Adipocyte (in vitro differentiated cells): ENCODE measurements at places on chromosomes 7 and 10.
A peak's percentile ranks its signal among the peaks of the same experiment; 100 is the strongest.

DNA sequence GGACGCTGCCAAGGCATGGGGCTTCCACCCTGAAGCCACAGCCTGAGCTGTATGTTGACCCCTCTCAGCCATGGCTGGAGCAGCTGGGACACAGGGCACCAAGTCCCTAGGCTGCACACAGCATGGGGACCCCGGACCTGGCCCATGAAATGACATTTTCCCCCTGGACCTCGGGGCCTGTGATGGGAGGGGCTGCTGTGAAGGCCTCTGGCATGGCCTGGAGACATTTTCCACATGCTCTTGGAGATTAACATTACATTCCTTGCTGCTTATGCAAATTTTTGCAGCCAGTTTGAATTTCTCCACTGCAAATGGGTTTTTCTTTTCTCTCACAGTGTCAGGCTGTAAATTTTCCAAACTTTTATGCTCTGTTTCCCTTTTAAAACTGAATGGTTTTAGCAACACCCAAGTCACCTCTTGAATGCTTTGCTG, 463.6 kb downstream of the ZWINT start:
- DNase-seq, result no peak

DNA sequence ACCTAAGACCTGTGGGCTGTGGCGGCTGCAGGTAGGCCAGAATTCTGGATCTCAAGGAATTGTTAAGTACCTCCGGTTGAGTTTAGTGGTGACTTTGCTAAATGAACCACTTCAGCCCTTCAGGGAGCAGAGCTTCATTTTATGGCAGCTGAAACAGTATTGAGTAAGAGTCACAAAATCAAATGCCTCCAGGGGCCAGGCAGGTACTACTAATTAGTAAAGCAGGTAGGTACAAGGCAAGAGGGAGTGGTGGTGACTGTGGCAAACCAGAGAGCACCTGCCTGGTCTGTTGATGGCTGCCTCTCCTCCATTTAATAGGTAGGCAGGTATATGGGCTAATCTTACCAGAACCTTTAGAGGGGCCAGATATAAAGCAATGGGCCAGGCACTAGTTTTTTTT, 118.8 kb downstream of the EMX2 start:
- DNase-seq, result no peak

GRCh38 chr10:98664329-98665042, 217.8 kb upstream of the HPS1 start:
- DNase-seq, result peak; percentile 42

DNA sequence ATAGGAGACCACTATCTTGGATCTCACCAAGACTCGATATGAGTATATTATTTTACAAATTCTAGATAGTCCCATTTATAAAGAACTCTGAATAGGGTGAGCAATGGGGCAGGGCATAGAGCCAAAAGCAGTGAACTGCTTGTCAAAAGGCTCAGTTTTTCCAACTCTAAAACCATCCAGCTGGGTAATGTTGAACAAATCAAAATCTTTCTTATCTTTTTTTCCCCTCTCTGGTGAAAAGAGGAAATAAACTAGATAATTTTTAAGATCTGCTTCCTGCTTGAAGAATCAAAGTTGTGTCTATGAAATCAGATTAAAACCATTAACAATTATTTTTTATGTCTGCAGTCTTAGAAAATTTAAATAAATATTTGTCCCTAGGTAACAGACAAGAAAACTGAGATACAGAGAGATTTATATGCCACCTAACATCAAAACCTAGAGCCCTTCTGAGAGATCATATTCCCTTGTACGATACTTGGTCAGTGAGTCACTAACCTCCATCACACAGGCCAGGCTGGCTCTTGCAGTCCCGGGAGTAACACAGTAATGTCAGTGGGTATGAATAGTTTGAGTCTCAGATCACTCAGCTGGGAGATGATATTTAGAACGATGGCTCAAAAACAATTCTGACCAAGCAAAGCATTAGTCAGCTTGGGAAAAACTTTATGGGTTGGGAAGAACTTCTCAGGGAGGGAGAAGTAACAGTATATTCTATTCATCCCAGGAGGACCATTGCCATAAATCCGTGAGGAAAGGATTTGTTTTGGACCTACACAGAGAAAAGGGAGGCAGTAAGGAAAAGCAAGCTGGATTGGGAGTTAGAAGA, 178.8 kb downstream of the REEP3 start:
- DNase-seq, result peak; percentile 96

GRCh38 chr10:11879387-11880094, 56.4 kb downstream of the PROSER2 start:
- no peak for DNase-seq

- DNase-seq, result no peak
These were observed 137.5 kb upstream of the RHEB start for GRCh38 chr7:151657173-151657572.

DNA sequence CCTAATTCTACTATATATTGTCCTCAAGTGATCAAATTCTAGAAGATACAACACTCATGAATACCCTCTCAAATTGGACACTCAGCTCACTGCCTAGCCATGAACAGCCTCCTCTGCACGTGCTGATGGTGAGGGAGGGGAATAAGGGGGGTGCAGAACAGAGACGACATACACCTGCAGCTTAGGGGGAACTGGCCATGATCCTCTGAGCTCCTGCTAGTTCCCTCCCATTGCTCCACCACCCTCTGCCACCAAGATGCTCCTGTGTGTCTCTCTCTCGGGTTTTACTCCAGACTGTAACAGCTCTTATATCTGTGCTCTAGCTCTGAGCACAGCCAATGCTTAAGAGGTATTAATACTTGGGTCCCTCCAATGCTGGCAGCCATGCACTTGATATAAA, 70.7 kb downstream of the VOPP1 start:
- DNase-seq, result no peak

- no peak for DNase-seq
These were observed 119.0 kb upstream of the FAM133B start for GRCh38 chr7:92709150-92709549.

DNA sequence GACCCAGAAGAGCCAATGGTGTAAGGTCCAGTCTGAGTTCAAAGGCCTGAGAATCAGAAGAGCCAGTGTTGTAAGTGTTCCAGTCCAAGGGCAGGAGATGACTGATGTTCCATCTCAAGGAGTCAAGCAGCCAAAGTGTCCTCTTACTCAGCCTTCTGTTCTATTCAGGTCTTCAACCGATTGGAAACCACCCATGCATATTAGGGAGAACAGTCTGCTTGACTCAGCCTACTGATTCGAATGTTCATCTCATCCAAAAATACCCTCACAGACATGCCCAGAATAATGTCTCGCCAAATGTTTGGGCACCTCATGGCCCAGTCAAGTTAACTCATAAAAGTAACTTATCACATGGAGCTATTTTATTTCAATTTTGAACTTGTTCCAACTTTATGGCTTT, 2.9 kb upstream of the WDFY4 start:
- no peak for DNase-seq

DNA sequence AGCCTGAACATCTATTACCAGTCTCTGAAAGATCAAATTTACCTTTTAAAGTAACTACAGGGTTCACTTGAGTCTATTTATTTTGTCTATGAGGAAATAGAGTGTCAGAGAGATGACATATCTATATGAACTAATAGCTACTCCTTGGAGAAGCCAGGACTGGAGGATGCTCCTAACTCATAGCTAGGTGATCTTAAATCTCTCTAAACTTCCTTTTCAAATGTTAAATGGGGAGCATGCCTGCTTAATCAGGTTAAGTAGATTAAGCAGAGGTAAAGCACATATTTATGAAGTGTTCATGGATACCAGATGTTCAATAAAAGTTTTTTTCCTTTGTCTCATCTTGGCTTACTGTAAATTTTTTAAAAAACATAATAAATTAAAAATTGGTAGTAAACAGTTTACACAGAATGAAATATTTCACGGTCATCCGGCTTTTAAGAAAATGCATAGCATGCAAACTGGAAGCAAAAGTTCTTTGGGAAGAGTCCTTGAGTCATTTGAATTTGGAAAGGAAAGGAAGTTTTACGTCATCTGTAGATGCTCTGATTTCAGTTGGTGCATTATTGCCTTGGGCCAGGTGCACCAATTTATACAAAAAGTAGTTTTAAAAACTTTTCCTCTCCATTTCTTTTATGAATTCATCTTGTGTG, 155.1 kb downstream of the BICC1 start:
- peak; percentile 23 for DNase-seq

DNA sequence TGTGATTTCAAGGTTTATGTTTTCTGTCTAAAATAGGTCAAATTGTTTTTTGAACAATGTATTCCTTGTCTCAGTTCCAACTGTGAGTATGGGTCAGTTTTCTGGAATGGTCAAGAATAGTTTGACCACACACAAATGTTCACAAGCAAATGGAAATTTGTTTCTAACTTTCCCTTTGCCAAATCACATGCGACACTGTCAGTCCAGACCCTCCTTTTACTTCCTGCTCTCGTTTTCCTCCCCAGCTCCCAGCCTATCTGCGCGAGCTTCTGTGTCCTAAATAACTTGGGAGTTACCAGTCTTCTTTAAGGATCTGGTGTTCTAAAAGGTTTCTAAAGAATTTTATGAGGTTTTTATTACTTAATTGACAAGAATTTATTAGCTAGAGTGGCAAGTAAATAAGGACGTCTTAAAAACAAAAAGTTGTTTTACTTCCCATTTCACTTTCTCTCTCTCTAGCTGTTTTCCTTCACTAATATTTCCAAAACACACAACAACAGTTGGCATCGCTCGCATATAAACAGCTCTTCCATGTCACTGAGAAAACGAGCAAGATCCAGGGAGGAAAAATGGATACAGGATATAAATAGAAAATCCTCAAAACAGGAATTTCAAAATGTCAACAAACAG, 266.1 kb upstream of the KLF6 start:
- no peak for DNase-seq

GRCh38 chr7:20561908-20562307, 53.6 kb upstream of the ABCB5 start:
- peak; percentile 57 for DNase-seq

- no peak for DNase-seq
These were observed 42.5 kb upstream of the LRGUK start for GRCh38 chr7:134084488-134085144.
